ENCODE measurements at places on chromosomes 3 and 15.

DNA sequence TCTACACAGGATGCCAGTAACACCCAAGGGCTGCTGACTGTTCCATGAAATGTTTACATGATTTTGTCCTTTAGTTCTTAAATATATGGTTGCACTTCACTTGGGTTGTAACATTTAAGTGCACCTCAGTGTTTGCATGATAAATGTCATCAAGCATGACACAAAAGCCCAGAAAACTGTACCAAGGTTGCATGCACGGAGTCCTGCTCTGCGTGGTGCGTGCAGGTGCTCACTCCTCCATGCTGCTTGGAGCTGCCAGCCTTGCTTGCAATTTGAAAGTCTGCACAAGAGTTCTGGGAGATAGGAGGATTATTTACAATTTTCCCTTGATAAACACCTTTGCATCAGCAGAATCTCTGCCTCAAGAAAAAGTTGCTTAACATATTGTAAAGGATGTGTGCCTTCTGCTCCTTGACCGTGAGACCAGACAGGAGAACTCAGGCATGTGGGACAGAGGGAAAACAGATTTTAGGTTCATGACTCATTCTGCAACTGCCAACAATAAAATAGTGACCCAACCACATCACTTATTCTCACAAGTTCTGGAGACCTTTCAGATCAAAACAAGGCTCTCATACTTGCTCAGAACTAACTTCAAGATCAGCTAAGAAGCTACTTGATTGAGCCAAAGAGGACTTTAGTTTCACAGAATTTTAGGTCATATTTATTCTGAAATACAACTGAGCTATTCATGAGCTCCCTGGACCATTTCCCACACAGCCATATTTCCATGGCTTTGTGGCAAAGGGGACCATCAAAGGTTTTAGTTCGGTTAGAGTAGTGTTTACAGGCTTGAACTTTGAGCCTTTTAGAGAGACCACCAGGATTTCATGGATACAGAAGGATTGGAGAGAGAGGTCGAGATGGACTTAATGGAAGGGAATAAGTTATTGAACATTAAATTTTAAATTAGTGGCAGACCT is 128.4 kb upstream of the ZBED2 start:
- DNase-seq, result no peak

DNA sequence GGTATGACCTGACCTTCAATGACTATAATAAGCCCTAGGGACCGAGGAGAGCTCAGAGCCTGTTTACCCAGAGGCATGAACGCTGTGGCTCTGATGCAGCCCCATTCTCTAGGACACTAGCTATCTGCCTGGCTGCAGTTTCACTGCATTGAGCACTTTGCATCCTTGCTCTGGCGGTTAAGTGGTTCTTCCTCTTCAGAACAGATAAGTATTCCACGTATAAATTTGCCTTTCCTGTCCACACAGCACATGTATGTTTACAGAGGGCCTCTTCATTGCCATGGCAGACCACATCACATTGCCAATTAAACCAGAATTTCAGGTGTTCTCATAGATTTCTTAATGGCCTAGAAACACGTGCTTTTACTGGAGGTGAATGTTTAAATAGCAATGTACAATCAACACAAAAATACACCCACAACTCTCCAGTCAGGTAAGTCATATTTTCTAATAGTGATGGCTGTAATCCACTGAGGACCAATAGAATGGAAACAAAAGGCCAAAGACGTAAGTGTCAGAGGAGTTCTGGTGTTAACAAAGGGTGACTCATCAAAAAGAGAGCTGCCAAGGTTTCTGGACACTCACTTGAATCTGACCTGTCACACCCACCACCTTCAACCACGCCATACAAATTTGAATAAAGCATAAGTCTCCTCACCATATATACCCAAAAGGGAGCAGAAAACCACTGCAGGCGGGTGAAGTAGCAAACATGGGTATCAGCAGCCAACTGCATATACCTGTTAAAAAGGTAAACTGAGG is 553.4 kb downstream of the OCA2 start:
- DNase-seq, result no peak

DNA sequence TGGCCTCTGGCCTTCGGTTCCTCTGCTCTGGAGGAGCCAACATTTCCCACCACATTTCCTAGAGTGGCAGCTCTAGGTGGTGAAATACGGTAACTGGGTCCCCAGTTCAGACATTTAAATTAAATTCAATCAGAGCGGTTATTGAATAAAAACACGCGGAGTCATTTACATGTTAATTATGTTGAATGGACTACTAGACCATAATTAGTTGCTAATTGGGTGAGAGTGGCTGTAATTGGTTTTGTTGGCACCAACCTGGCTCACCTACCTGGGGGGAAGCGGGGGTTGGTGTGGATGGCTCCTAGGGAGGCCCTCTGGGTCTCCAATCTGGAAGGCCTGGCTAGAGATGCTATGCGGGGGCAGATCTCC is 12.7 kb downstream of the SEMA3F start:
- no peak for DNase-seq

- DNase-seq, result peak; percentile 67
Measured at GRCh38 chr3:32641356-32641755, 43.6 kb upstream of the CNOT10 start.

GRCh38 chr3:182149594-182149993 is 437.9 kb downstream of the SOX2 start:
- DNase-seq, result no peak

DNA sequence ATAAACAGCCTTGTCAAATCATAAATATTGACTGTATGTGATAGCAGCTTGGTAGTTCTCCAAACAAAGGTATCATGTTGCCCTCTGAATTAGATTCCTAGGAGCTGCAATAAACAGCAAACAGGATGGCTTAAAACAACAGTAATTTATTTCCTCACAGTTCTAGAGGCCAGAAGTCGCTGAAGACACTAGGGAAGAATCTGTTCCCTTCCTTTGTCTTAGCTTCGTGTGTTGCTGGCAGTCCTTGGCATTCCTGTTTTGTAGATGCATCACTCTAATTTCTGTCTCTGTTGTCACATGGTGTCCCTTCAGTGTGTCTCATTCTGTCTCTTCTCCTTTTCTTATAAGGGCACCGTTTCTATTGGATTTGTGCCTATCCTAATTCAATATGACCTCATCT is 679.3 kb downstream of the OTOL1 start:
- DNase-seq, result no peak

- no peak for DNase-seq
Measured at GRCh38 chr3:43998836-43999727, 242.6 kb upstream of the TOPAZ1 start.

- DNase-seq, result no peak
Measured at GRCh38 chr3:130963878-130964277, 62.7 kb downstream of the ASTE1 start.

GRCh38 chr15:68707386-68707785 is 113.3 kb downstream of the ANP32A start:
- no peak for DNase-seq
